ENCODE measurements at places on chromosomes 1 and 21.

GRCh38 chr1:230208619-230209261 lies 141.7 kb downstream of the GALNT2 start:
- DNase-seq, result no peak

GRCh38 chr1:2014741-2015735 lies 4.1 kb upstream of the GABRD start:
- DNase-seq, result no peak

GRCh38 chr1:47871799-47872353 lies 125.3 kb downstream of the TRABD2B start:
- DNase-seq, result no peak

DNA sequence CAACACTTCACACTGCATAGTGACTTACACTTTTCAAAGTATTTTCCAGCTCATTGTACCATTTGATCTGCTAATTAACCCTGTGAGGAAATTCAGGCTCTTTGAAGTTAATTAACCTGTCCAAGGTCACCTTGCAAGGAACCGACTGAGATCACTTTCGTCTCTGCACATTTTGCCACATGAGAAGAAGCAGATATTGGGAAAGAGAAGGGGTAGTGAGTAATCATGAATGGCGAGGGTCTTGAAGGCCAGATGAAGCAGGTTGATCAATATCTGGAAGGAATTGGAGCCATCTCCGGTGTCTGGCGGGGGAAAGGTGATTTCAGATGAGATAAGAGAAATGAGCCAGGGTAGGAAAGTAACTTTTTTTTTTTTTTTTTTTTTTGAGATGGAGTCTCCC lies 3.4 kb downstream of the APOA2 start:
- no peak for DNase-seq

GRCh38 chr1:97053268-97053667 lies 331.7 kb downstream of the PTBP2 start:
- DNase-seq, result no peak

- no peak for DNase-seq
Measured at GRCh38 chr1:28421744-28422143, 52.2 kb downstream of the PHACTR4 start.

DNA sequence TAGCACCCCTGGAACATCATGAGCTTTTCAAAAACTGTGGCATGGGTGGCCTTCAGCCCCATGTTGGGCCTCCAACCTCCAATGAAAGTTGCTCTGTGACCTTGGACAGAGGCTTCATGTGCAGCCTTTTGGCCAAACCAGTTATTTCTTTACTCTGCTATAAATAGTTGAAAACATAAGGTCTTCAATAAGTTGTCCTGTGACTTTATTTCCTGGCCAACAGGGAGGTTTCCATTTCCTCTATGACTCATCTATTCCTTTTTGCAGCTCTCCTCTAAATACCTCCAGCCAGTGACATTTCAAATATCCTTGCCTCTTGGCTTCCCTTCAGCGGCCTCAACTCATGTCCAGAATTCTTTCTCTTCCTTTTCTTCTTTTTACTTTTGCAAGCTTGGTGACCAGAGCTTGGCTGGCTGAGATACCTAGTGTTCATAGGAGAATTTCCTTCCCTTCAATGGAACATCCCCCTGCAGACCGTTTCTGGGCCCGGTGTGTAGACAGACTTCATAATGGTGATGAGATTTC lies 22.7 kb upstream of the TRIM67 start:
- no peak for DNase-seq

- no peak for DNase-seq
Measured at GRCh38 chr1:84916897-84917296, 23.9 kb upstream of the LPAR3 start.

DNA sequence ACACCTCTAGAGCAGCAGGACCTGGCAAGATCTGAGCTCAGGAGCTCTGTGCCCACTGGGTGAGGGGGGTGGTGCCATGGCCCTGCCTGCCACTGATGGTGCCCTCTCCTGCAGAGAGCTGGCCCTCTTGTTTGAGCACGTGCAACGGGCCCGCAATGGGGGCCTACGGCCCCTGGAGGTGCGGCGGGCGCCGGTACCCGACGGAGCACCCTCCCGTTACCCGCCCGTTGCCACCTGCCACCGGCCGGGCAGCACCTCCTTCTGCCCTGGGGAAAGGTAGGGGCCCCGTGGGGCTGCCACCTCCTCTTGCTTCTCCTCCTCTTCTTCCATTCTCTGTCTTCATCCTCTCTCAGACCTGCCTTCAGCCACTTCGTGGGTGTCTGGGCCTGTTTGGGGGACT lies 38.2 kb downstream of the CITED4 start:
- no peak for DNase-seq

- no peak for DNase-seq
Measured at GRCh38 chr1:58814251-58815068, 30.6 kb upstream of the JUN start.

GRCh38 chr1:18883636-18884418 lies 18.5 kb downstream of the ALDH4A1 start:
- DNase-seq, result peak; percentile 77

DNA sequence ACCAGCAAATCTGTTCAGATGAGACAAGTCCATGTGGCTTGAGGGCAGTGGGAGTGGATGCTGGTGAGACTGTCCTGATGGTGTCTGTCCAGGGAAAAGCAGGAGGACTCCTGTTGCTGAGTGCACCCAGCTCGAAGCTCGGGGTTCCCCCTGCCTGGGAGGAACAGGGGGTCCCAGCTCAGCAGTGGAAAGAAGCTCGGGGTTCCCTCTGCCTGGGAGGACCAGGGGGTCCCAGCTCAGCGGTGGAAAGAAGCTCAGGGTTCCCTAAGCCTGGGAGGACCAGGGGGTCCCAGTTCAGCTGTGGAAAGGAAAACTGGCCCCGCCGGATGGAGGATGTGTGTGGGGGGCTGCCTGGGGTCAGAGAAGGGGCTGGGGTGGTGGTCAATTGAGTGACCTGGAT lies 39.1 kb downstream of the CRYAA start:
- DNase-seq, result no peak

GRCh38 chr1:29210278-29211085 lies 20.3 kb downstream of the MECR start:
- DNase-seq, result no peak

- no peak for DNase-seq
Measured at GRCh38 chr1:159429074-159429861, 2.7 kb upstream of the OR10J4 start.

- DNase-seq, result no peak
Measured at GRCh38 chr1:168116327-168116799, 20.4 kb downstream of the GPR161 start.

- no peak for DNase-seq
Measured at GRCh38 chr1:157971769-157972168, 21.7 kb upstream of the KIRREL1 start.

DNA sequence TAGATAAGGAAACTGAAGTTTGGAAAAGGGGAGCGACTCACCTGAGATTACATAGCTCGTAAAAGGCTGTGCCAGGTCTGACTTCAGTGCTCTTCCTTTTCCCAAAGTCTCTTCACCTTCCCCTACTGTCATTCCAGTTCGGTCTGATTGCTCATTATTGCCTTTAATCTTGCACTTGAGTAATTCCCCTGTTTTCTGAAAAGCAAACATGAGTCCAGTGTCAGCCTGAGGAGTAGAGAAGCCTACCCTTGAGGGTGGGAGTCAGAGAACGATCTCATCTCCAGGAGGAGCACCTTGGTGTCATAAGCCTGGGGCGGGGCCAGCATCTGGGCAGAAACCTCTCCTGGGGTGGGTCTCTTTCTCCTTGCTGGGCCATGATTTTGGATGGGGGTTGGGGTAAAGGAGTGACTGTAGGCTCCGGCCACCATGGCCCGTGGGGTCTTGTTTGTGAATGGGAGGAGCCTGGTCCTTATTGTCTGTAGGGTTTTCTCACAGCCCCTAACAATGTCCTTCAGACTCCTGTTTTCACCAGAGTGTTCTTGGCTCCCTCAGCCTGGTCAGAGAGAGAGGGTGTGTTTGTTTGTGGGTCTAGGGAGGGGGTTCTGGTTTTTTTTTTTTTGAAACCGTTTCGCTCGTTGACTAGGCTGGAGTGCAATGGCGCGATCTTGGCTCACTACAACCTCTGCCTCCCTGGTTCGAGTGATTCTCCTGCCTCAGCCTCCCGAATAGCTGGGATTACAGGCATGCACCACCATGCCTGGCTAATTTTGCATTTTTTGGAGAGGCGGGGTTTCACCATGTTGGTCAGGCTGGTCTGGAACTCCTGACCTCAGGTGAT lies 6.0 kb downstream of the VANGL2 start:
- DNase-seq, result no peak

- no peak for DNase-seq
Measured at GRCh38 chr1:65724151-65724550, 68.5 kb upstream of the PDE4B start.

- no peak for DNase-seq
Measured at GRCh38 chr1:11703357-11704193, 12.1 kb downstream of the DRAXIN start.

DNA sequence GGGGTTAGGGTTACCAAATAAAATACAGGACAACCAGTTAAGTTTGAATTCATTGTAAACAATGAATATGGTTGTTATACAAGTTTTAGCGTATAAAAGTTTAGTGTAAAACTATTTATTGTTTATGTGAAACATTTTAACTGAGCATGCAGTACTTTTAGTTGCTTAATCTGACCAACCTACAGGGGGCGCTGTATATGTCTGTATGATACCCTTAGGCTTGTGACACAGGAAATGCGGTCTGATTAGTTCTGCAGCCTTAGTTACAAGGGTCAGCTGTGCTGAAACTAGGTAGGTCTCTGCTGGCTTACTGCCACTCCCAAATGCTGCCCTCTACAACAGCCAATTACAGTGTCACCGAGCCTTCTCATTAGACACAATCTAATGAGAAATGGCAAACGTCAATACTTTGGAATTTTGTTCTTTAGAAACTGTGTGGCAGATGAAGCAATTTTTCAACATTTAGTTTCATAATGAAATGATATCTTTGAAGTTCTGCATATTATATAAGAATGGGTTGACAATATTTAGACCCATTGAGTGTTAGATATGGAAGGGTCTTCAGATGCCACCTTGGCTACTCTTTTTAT lies 56.2 kb downstream of the NTNG1 start:
- no peak for DNase-seq

- DNase-seq, result no peak
Measured at GRCh38 chr1:234295068-234295467, 78.2 kb upstream of the COA6 start.

DNA sequence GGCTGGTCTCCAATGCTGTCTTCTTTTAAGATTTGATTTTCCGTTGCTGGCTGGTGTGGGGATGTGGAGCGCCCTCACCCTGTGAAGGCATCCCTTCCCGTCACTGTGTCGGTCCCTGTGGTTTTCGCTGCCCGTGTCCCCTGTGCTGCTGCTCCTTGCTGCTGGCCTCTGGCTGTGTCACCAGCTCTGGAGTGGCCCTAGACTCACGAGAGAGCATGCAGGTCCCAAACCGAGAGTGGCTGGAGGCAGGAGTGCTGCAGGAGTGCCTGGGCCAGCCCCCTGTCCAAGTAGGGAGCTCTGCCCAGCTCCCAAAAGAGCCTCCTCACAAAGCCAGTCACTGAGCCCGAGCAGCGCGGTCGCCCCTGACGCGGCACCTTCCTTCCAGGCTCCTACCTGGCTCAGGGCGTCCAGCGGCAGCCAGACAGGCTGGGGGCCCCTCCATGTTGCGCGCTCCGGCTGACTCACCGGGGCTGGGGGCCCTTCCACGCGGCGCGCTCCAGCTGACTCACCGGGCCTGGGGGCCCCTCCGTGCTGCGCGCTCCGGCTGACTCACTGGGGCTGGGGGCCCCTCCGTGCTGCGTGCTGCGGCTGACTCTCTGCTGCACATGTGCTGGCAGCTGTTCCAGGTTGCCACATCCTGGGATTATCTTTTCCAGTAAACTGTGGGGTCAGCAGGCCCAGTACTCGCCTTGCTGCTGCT lies 106.7 kb upstream of the COL6A1 start:
- DNase-seq, result no peak

GRCh38 chr1:163540727-163541126 lies 219.0 kb downstream of the NUF2 start:
- DNase-seq, result no peak

DNA sequence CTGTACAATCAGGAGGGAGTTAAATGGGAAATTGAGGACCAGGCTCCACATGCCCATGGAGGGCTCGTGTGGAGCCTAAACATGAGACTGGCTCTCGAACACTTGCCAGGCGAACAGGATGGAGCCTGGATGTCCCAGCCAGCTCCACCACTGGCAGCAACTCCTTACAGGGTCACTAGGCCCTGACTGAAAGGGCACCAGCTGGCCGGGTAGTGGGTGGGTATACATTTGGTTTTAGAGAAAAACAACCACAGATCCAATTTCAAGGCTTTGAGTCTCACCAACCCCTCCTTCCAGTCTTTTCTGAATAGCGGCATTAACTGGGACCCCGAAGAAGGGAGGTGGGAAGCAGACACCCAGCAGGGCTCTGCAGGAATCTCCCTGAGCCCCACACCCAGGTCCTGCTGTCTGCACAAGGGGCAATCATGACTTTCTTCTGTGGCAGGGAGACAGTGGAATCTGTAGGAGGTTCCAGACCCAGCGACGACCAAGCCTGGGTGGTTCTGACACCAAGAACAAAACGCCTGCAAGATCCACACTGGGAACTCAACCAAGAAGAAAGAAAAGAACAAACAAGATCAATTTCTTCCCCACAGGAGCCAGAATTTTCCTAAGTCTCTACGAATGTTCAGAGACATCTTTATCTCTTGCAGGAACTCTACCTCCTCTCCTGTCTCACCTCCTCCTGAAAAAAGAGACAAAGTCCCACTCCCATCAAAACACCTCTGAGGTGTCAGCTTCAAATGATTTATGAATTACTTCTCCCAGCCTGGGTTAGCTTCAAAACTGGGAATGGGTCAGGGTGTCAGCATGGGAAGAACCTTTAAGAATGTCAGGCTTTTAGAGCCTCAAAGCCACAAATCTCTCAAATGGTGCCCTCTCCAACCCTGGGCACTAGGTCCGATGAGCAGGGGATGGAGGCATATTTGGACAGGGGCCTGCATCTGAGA lies 26.5 kb upstream of the SRP9 start:
- DNase-seq, result no peak

GRCh38 chr1:46081619-46082018 lies 50.8 kb downstream of the PIK3R3 start:
- DNase-seq, result no peak

GRCh38 chr1:203323587-203323986 lies 18.3 kb downstream of the BTG2 start:
- no peak for DNase-seq

DNA sequence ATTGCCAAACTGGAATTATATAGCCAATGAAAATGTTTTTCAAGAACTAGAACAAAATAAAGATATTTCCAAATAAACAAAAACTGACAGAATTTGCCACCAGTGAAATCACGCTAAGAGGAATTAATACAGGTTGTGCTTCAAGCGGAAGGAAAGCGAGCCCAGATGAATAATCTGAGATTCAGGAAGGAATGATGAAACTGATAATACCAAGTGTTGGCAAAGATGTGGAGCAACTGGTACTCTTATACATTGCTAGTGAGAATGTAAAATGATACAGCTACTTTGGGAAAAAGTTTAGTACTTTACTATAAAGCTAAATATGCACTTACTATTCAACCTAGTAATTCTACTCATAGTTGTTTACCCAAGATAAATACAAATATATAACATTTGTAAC lies 30.8 kb upstream of the GUCA2B start:
- no peak for DNase-seq

Measured in stimulated activated CD4-positive, alpha-beta T cell treated with anti-CD3 and anti-CD28 coated beads, Interleukin-12 subunit alpha, Interleukin-12 subunit beta, amount 100 ng/mL, for 4 hours (primary cell).